Stimulated activated CD4-positive, alpha-beta T cell treated with anti-CD3 and anti-CD28 coated beads, Interleukin-4, amount 100 ng/mL, for 48 hours (primary cell): ENCODE measurements at places on chromosomes 6 and 20.
A peak's percentile ranks its signal among the peaks of the same experiment; 100 is the strongest.

- no peak for DNase-seq
Observed at GRCh38 chr6:118464620-118465019, 83.5 kb upstream of the PLN start.

DNA sequence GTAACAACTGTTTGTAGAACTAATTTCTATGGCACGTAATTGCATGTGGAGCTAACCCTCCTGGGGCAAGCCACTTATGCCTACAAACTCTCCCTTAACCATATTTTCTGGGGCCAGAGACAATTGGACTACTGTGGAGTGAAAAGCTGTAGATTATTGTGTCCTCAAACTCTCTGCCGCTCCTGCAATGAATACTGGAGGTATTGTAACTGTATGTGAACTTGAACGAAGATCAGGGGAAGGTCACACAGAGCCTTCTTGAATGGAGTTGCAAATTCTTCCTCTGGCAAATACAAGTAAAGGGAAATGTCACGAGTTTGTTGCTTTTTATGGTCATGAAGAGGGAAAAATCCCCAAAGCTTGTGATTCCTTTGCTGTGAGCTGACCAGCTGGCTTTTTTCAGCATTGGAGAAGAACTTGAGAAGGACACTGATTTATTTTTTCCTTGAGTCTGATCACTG is 18.2 kb downstream of the AKAP12 start:
- no peak for DNase-seq

GRCh38 chr6:47413752-47414422 is 63.7 kb upstream of the CD2AP start:
- no peak for DNase-seq

- no peak for DNase-seq
Observed at GRCh38 chr6:24439858-24440539, 37.3 kb downstream of the MRS2 start.

- DNase-seq, result no peak
Observed at GRCh38 chr6:12371151-12371550, 81.0 kb downstream of the EDN1 start.

DNA sequence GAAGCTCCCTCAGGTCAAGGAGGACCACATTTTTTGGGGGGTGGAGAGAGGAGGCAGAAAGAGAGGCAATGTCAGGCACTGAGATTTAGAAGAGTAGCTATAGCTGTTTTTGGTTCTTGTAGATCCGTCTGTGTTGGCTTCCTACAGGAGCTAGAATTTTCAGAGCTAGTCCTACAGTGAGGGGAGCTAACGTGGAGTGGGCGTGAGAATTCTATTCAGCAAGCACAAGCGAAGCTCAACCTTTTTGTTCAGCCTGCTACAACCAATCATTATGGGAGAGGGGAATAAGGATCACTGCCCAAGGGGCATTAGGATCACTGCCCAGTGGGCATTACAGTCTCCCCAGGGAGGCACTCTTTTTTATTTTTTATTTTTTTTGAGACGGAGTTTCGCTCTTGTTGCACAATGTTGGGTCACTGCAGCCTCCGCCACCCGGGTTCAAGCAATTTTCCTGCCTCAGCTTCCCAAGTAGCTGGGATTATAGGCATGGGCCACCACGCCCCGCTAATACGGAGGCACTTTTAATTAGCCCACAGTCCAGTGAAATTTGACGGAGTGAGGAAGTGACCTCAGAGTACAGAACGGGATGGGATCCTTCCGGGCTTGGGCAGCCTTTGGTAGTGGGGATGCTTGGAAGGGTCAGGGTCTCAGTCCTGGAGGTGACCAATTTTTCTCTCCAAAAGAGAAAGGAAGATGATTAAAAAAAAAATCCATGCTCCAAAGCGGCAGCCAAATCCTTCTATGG is 1.1 kb upstream of the PANK2 start:
- no peak for DNase-seq

DNA sequence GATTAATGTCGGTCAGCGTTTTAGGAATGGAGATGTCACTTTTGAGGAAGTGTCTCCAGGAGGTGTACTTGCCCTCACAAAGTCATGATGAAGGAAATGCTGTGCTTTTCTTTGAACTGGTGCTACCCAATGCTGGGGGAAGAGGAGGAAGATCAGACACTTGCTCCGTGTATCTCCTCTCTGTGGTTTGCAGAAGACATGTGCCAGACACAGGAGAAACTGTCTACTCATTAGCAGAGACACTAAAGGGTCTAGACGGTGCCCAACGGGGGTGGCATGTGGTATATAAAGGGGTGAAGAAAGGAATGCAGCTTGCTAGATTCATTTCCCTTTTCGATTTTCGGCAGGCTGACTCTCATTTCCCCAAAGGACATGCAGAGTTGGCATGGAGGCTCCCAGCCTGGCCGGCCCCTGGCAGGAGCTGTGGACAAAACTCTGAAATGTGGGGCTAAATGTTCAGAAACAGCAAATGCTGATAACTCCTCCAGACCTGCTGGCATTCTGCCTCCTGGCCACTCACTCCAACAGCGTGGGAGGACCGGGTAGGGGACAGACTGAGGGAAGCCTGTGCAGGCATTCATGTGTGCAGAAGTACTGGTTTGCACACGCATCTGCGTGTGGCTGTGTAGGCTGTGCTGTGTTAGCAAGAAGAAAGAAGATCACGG is 59.6 kb upstream of the QKI start:
- no peak for DNase-seq

DNA sequence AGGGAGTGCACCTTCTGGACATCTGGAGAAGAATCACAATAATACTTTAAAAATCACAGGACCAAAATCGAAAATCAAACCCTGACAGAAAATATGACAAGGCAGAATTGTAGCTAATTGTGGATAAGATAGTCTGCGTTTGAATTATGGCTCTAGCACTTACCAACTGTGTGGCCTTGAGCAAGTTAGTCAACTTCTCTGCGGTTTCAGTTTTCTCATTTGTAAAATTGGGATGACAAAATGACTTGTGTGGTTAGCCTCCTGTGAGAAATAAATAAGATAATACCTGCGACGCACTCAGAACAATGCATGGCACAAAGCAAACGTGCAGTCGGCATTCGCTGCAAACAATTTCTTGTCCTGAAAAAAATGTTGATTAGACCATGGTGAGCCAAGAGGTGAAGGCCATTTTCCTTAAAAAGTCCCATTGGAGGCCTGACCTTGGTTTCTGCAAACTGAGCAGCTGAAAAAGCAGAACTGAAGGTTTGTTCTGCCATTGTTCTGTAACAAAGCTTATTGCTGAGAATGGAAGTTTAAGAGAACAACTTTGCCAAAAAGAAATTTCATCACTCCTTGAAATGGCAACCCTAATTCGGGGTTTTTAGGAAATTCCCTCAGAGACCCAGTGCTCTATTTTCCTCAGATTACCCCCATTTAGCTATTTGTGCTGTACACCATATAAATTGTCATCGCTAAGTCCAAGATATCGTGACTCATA is 266.3 kb downstream of the ERMARD start:
- DNase-seq, result no peak

- DNase-seq, result no peak
Observed at GRCh38 chr20:59165891-59166709, 2.5 kb downstream of the ZNF831 start.

- no peak for DNase-seq
Observed at GRCh38 chr6:50962213-50962759, 143.6 kb downstream of the TFAP2B start.

GRCh38 chr6:110620065-110620464 is 143.7 kb upstream of the SLC22A16 start:
- no peak for DNase-seq

GRCh38 chr6:122839906-122840305 is 50.8 kb downstream of the SMPDL3A start:
- DNase-seq, result no peak

GRCh38 chr6:1590580-1590979 is 19.1 kb upstream of the FOXC1 start:
- no peak for DNase-seq

- DNase-seq, result no peak
Observed at GRCh38 chr6:141212296-141212695, 920.4 kb upstream of the GJE1 start.

- DNase-seq, result no peak
Observed at GRCh38 chr6:157143171-157143889, 180.0 kb downstream of the TMEM242 start.

- DNase-seq, result no peak
Observed at GRCh38 chr6:10643201-10643651, 51.2 kb downstream of the C6orf52 start.

DNA sequence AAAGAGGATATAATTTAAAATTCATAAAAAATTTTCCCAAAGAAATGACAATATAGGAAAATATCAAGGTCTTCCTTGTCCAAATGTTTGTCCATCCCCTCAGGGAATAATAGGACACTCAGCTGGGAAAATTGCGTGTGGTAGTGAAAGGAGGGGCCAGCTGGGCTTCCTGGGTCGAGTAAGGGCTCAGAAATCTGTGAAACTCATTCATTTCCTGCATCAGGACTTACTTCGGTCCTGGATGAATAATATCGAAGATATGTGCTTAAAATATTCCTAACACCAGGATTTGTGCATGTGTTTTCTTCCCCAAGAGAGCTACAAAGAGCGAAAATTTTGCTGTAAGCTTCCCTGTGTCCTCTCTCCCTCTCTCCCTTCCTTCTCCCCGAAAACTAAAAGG is 118.2 kb upstream of the GJE1 start:
- no peak for DNase-seq

- peak; percentile 28 for DNase-seq
Observed at GRCh38 chr6:30883685-30884520, at the start of gene DDR1. TSS of gene DDR1 (plus strand) at chr6:30884519. CDS start at chr6:30888730, 4,211 bp downstream.

DNA sequence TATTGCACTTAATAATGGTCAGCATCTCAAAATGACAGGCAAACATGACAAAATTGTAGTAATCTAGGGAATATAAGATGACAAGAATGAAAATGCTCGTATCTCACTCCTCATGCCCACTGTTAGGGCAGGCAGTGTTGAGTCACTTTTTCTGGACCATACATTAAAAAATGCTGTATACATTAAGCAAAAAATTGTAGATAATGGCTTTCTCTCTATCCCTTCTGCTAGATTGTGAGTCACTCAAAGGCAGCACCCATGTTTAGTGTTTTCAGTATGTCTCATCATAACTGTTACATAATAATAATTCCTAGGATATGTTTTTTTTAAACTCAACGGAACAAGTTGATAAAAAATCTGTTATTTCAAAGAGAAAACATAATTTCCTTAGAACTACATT is 199.3 kb downstream of the TENT5A start:
- DNase-seq, result no peak

DNA sequence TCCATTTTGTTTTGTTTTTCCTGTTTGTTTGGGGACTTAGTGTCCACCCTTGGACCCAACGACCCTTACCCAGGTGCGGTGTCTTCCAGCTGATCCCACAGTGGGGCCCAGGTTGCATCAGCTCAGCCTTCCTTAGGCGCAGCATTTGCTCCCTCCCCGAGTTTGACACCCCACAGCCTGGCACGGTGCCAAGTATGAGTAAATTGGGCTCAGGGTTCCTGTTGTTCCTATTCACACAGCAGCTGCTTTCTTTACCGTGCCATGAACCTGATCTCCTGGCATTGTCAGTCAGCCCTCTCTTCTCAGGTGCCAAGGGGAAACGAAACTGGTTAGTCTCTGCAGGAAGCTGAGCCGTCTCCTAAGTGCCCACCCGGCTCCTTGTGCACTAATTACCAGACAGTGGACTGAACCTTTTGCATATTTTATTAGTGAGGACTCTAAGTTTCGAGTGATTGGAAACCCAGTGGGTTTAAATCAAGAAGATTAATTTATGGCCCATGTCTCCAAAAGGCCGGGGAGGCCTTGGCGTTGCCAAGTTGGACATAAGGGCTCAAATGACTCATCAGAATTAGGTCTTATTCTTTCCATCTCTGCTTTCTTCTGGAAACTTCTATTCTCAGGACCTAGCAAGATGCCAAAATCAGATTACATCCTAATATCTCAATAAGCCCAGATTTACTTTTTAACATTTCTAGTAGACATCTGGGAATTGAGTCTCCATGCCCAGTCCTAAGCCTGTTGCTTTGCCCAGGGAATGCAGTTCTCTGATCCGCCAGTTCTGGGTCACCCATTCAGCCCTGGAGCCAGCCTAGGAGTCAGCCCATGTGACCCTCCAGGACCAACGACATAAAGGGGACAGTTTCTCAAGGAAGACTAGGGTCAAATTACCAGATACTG is 68.8 kb downstream of the TSHZ2 start:
- no peak for DNase-seq

- DNase-seq, result no peak
Observed at GRCh38 chr6:128598571-128598970, 78.2 kb upstream of the PTPRK start.

- DNase-seq, result no peak
Observed at GRCh38 chr20:48169650-48170225, 384.5 kb upstream of the SULF2 start.

- no peak for DNase-seq
Observed at GRCh38 chr6:166757232-166758135, 130.4 kb upstream of the RPS6KA2 start.

DNA sequence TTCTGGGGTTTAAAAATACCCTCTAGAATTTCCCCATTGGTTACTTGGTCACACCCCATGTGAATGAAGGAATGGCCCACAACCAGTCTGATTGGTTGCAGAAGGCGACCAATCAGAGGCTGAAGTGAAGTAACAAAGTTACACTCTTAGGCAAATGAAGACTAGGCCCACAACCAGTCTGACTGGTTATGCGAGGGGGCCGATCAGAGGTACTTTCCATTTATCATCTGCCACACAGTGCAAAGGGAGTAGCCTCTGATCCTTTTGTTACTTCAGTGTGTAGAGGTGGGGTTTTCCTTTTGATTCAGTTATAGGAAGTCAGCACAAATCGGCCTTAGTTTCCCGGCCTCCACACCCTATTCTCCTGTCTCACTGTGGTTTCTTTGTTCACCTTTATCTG is 61.2 kb upstream of the SGK1 start:
- no peak for DNase-seq

DNA sequence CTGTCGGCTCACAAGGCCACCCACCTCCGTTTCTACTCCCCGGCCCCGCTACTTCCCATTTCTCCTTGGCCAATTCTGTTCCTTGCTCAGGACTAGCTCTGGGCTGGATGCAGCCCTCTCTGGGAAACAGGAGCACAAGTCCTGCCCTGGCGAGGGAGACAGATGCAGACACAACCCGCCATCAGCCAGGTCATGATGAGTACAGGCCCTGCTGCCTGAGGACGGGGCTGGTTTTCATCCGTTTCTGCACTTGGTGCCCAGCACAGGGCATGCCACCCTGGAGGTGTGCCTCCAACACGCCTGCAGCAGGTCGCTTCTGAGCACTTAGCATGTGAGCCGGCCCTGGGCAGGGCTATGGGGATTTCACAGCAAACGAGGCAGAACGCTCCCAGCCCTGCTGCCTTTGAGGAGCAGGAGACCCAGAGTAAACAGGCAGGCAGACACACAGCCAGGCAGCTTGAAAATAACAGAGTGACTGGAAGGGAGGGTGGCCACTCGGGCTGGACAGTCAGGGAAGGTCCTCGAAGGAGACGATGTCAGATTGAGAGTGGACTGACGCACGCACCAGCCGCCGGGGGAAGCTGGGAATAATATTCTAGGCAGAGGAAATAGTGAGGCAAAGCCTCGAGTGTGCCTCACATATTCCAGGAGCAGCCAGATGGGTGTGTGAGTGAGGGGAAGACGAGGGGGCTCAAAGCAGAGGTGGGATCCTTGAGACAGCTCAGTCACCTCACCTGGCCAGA is 21.2 kb upstream of the VSTM2L start:
- DNase-seq, result no peak

GRCh38 chr6:106185615-106186014 is 99.5 kb downstream of the PRDM1 start:
- no peak for DNase-seq

GRCh38 chr20:6420336-6420735 is 297.5 kb upstream of the FERMT1 start:
- DNase-seq, result no peak
